ENCODE measurements at places on chromosomes 13 and 19.

DNA sequence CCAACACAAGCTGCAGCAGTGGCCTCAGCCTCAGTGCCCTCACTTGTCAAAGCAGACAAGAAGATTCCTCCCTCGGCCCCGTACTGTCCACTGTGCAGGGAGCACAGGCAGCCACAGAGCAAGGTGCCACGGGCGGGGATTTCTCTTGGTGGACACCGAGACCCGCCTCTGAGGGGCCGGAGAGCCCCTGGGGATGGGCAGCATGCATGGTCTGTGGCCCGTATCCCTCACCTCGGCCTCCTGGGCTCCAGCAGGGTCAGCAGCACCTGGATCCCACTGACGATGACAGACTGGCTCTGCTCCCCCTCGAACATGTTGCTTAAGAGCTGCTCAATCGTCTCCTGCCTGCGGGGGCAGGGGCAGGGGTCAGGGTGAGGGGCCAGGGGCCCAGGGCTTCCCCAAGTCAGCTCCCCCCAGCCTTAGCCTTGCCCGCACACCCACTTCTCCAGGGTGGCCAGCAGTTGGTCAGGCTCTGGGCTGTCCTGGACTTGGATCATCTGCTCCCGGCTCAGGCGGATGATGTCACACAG is 13.4 kb upstream of the TMEM86B start:
- DNase-seq = no peak

GRCh38 chr19:1933244-1933643 is 7.7 kb upstream of the CSNK1G2 start:
- no peak for DNase-seq

DNA sequence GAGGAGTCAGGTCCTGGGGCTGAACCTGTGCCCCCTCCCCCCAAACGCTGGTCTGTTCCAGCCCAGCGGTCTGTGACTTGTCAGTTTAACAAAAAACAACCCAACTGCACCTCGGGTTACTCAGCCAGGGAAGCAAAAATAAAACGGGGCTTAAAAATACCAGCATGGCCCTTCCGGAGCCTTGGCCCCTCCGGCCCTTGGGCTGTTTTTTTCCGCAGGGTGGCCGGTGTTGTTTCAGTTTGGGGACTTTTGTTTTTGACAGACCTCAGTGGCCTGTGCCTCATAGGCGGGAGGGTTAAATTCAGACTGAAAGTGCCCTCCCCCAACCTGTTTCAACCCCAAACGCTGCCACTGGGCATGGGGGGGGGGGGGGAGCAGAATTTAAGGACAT is 4.0 kb downstream of the TCF3 start:
- DNase-seq = no peak

- DNase-seq = no peak
Observed at GRCh38 chr19:7191946-7192691, 102.1 kb downstream of the INSR start.

- DNase-seq = no peak
Observed at GRCh38 chr13:56906909-56907308, 233.8 kb upstream of the PRR20A start.

DNA sequence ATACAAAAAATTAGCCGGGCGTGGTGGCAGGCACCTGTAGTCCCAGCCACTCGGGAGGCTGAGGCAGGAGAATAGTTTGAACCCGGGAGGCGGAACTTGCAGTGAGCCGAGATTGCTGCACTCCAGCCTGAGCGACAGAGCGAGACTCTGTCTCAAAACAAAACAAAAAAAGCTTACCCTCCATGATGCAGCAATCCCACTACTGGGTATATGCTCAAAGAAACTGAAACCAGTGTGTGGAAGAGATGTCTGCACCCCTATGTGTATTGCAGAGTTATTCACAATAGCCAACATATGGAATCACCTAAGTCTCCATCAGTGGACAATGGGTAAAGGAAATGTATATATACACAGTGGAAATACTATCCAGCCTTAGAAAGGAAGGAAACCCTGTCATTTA is 19.6 kb upstream of the TTYH1 start:
- no peak for DNase-seq

DNA sequence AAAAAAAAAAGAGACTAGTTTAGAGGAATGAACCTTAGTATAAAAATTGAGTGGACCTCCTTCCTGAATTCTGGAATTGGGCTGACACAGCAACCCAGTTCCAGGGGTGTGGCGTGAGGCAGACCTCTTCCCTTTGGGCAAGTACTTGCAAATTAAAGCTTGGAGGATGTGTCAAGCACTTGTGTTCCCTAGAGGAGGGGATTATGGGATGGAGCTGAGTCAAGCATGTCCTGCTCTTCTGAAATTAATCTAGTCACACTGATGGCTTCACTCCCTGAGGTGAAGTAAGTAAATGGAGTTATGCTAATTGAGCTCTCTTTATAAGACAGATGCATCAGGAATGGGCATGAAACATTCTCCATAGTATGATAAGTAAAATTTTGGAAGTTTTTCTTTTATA is 107.7 kb upstream of the HTR2A start:
- no peak for DNase-seq

- no peak for DNase-seq
Observed at GRCh38 chr19:37309834-37310575, 60.9 kb upstream of the ZNF527 start.

- no peak for DNase-seq
Observed at GRCh38 chr13:98066636-98067035, 76.3 kb upstream of the FARP1 start.

GRCh38 chr13:77398825-77399620 is 72.1 kb upstream of the MYCBP2 start:
- DNase-seq = no peak

- DNase-seq = no peak
Observed at GRCh38 chr19:31676271-31677004, 327.2 kb upstream of the TSHZ3 start.

DNA sequence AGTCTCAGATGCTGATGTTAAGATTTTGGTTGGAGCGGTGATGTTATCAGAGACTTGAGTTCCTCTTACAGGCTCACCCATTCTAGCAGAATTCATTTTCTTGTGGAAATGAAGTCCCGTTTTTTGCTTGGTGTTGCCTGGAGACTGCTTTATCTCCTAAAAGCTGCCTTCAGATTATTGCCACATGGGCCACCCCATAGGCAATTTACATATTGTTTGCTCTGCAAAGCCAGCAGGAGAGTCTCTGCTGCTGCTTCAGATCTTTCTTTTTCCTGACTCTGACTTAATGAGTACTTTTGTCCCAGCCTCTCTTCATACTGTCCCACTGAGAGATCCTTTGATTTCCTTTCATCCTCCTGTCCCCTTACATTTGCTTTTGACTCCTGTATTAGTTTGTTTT is 114.6 kb downstream of the TDRD3 start:
- DNase-seq = no peak

- DNase-seq = no peak
Observed at GRCh38 chr13:79354285-79354684, 51.8 kb downstream of the RBM26 start.

DNA sequence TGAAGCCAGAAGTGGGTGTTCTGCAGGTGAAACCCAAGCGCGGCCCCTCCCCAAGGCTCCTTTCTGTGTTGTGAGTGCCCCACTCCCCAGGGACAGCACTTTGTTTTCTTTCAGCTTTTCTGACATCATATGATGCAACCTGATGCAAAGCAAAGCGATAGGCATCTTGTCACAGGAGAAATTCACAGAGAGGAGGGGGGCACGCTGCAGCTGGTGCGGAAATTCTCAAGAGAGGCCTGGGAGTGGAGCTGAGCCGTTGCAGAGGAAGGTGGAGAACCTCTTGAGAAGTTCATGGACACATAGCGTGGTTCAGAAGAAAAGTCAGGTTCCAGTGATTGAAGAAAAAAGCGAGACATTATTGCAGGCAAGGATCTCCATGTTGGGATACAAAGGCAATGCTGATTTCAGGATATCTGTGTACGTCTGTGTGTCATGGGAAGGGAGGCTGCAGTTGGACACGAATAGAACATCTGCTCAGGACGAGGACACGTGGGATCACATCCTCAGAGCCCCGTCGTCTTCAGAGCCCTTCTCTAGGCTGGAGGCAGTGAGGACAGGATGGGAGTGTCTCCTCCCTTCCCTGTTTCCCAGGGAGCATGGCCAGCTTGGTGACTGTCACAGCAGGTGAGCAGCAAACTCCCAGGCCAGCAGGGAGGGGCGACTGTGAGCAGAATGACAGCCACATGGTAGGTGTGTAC is 79.2 kb downstream of the IRS2 start:
- DNase-seq = peak; percentile 81

DNA sequence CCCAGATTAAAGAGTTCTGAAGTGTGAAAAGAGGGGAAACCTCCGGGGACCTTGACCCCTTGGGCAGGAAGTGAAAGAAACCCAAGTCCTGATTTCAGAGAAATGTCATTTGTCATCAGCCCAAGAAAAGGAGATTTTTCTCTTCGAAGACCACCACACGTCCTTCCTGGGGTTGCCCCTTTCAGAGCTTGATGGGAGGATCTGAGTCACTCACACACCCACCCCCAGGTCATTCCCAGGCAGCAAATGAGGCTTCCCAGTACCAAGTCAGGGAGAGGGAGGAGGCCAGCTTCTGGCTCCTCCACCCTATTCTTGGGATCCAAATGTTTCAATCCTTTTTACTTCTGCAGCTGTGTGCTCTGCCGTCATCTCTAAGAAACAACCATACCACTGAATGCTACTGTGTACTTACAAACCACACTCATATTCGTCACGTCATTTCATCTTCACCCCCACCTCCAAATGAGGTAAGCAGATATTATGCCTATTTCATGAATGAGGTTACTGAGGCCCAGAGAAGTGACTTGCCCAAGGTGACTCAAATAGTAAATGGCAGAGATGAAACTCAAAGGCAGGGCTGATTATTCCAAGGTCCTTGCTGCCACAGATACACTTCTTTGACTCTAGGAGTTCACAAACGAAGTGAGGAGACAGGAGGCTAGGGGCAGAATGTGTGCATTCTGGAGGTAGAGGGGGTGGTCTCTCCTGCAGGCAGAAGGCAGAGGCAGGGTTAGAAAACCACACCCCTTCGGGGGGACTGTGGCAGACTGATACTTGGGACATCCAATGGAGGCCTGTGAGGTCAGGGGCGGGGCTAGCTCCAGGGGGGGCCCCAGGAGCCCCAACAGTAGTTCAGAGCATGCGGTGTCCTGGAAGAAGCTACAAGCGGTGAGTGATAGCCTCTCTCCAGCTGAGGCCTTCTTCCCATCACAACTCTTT is 5.0 kb upstream of the KMT2B start:
- DNase-seq = no peak

All from NCI-H1436 treated with DMSO at 0.1 percent for 48 hours (cell line).